Activated CD4-positive, alpha-beta T cell treated with anti-CD3 and anti-CD28 coated beads, Interleukin-2, Interleukin-4, amounts not matched to agents 100 ng/mL and 50 ng/mL, durations not matched to agents 16 hours and 8 hours (primary cell): ENCODE measurements at places on chromosomes 6 and 20.

GRCh38 chr6:100753421-100753820, 127.7 kb downstream of the ASCC3 start:
- no peak for DNase-seq

DNA sequence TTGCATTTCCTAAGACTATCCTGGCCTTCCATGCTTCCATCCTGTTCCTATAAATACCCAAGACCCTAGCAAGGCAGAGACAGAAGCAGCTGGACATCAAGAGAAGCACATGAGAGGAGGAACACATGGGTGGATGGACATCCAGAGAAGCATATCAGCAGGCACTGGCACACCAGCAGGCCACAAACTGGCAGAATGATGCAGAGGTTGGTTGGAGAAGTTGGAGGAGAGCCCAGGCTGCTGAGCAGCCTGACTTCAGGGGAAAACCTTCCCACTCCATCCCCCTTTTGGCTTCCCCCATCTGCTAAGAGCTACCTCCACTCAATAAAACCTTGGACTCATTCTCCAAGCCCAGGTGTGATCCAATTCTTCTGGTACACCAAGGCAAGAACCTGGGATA, 332.5 kb downstream of the FRK start:
- DNase-seq: no peak

DNA sequence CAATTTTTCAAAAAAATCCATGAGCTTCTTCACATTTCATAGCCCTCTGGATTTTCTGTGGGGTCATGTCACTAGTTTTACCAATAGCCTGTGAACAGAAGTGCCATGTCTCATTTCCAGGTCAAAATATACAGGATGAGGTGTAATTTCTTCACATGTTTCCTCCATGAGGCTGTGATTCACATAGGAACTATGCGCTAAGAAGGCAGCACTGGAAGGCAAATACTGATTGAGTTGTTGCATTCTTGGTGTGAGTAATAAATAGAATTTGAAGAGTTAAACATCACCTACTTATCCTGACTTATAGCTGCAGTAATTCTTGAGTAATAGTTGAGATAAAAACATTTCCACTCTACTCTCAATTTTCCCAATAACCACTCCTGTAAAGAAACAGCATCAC, 442.3 kb downstream of the HAO1 start:
- no peak for DNase-seq

GRCh38 chr6:138499303-138500018, at the start of gene NHSL1:
TSS of gene NHSL1 (minus strand) at chr6:138499494. CDS start at chr6:138499290, 204 bp downstream.
- DNase-seq: no peak

DNA sequence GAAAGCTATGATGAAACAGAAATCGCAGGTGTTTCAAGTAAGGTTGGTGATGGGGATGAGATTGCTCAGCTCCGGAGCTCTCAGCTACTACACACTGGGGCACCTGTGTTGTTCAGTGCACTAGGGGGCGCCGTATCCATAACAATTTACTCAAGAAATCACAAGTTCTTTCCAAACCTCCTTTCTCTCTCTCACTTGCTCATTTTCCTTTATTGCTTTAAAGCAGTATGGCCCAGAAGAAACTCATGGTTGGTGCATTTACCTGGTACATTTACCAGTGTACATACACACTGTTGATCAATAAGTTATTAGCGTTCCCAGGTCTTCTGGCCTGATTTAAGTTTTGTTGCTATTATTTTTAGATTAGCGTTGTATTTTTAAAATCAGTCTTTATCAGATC, 235.2 kb upstream of the TAB2 start:
- DNase-seq: peak; percentile 94

GRCh38 chr20:59177266-59178250, 13.9 kb downstream of the ZNF831 start:
- peak; percentile 68 for DNase-seq

DNA sequence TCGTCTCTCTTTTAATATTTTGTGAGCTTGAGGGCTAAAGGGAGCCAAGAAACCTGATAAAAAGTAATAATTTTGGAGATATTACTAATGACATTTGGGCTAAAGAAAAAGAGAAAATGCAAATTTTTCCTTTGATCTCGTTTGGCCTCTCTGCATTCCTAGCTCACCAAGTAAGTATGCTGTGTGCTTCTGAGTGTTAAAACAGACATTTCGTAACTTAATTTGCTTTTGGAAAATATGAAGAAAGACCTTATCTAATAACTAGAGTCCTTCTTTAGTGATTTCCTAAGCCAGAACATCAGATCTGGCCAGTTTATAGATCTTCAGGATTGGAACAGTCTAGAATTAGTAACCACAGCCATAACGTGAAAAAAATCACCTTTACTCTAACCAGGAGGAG, 872.9 kb upstream of the SLC35B3 start:
- DNase-seq: no peak

- no peak for DNase-seq
Observed at GRCh38 chr6:45637611-45638257, 260.0 kb upstream of the SUPT3H start.

DNA sequence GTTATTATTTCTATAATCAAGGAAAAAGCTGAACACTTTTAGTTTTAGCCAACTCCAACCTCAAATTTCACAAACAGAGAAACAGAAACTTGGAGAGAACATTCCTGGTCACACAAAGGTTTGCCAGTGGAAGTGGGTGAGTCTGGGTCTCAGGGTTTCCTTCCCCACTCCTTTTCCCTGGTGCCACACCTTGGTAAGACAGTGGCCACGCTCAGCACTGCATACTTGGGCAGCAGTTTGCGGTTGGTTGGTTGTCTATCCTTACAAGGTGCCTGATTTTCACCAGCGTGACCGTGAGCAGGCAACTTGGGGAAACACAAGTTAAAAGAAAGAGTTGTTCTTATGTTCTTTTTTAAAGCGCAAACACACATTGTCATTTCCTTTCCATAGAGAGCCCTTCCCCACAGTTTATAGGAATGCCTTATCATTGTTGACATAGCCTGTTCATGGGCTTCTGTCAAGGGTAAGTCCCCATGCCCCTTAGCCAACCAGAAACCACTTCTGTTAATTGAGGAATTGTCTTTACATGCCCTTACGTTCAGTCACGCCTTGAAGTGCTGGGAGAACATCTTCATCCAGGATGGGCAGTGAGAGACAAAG, 82.2 kb downstream of the RIN2 start:
- DNase-seq: no peak

- DNase-seq: no peak
Observed at GRCh38 chr6:140063021-140063399, 688.6 kb upstream of the CITED2 start.

DNA sequence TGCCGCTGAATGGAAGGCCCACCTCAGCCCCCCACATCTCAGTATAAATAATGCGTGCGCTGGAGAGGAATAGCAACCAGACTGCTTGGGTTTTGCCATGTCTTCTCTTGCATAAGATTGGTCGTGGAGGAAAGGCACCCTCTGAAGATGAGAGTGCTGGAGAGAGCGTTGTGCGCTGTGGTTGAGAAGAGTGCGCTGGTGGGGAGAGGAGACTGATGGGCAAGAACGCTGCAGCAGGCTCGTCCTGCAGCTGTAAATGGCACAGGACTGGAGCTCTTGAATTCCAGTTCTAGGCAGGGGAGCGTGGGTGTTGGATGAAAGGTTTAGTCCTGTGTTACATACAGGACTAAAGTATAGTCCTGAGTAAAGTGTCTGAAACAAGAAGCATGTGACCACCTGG, 51.5 kb downstream of the RPRD1B start:
- DNase-seq: no peak

DNA sequence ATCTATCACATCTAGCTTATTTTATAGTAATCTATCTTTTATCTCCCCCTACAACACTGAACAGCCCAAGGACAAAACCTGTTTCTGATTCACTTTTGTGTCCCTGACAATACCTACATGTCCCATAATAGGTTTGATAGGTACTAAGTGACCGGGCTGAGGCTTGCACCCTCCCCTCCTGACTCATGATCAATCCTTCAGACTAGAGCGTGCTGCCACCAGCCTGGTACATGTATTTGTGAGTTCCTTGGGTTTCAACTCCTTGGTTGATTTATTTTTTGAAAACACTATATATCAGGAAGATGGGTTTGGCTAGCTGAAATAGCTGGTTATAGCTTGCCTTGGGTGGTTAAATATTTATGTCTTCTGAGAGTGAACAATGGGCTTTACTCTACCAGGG, 41.6 kb upstream of the RAB23 start:
- DNase-seq: no peak

GRCh38 chr6:11236076-11236750, 3.7 kb upstream of the NEDD9 start:
- DNase-seq: peak; percentile 56

DNA sequence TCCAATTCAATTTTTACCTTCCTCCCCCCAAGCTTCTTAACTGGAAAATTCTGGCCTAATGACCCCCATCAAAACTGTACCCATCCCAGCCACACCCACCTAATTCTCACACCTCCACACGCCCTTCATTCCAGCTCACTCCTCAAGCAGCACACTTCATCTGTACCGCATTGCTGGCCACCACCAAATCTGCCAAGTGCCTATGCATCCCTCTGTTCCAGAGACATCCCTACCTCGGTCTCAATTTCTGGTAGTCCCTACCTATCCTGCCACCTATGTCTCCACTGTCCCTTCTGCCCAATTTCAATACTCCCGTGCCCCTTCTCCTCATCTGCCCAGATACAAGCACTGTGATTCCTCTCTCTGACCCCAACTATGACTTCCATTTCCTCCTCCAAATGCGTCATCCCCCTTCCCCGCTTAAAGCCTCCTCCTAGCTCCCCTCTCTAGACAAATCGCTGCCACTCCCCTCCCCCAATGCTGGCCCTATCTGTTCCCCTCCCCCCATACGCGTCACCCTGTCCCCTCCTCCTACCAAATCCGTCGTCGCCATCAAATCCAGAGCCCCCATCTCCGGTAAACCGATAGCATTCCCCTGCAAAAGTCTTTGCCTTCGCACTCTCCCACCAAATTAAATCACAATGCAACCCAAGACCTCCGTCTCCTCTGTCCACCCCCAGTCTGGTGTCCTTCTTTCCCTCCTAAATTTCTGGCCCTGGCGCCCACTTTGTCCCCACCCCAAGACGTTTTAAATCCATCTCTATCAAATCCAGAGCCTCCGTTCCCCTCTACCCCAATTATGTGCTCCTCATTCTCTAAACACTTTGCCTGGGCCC, 1.2 kb downstream of the MTCH1 start:
- peak; percentile 62 for DNase-seq
